ENCODE measurements at places on chromosomes 12 and 14. TPM values are rescaled to one million over a fixed set of nuclear protein-coding genes. Genes with fewer than 3 reads are reported as not detected.

Gene MYH6
- total RNA-seq, result not detected

GRCh38 chr12:77214136-77214535, 148.8 kb upstream of the E2F7 start:
- no peak for DNase-seq

GRCh38 chr12:5807090-5807414, 138.0 kb downstream of the ANO2 start:
- no peak for DNase-seq

DNA sequence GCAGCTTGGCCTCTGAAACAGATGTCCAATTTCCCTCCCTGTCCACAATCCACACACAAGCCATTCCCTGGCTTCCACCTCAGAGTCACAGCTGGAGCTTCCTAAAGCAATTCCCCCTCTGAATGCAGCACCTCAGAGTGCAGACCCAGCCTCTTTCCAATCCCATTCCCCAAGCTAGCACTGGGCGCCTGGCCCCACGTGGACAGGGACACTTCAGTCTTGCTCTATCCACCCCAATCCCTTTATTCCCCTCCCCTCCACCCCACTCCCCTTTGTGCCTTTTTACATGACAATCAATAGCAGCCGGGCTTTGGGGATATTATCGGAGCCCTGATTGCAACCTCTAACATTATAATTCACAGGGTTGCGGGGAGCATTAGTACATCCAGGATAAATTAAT, 292.6 kb downstream of the TTC8 start:
- no peak for DNase-seq

Gene TSPAN9
- 28.0 TPM for total RNA-seq

DNA sequence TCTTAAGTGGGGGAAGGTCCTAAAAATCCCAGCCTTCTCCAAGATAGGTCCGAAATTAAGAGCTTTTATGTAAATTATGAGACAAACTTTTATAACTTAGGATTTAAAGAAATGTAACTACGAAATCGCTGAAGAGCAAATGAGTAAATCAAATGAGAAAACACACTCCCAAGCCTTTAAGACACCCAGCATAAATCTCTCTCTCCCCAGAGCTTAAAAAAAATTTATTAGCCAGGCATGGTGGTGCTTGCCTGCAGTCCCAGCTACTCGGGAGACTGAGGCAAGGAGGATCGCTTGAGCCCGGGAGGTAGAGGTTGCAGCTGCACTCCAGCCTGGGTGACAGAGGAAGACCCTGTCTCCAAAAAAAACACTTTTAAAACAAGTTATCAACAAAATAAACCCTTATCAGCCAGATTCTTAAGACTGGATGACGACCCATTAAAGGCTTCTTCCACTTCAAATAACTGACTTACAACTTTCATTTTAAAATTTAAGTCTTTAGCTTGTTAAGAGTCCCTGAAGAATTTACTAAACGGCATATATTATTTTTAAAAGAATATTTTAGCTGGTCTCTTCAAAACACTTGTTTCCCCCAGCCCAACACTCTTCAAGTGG, 3.2 kb downstream of the PTGES3 start:
- no peak for DNase-seq

GRCh38 chr14:86675059-86675458, 1145.1 kb downstream of the FLRT2 start:
- no peak for DNase-seq

Gene TUNAR
- not detected for total RNA-seq

DNA sequence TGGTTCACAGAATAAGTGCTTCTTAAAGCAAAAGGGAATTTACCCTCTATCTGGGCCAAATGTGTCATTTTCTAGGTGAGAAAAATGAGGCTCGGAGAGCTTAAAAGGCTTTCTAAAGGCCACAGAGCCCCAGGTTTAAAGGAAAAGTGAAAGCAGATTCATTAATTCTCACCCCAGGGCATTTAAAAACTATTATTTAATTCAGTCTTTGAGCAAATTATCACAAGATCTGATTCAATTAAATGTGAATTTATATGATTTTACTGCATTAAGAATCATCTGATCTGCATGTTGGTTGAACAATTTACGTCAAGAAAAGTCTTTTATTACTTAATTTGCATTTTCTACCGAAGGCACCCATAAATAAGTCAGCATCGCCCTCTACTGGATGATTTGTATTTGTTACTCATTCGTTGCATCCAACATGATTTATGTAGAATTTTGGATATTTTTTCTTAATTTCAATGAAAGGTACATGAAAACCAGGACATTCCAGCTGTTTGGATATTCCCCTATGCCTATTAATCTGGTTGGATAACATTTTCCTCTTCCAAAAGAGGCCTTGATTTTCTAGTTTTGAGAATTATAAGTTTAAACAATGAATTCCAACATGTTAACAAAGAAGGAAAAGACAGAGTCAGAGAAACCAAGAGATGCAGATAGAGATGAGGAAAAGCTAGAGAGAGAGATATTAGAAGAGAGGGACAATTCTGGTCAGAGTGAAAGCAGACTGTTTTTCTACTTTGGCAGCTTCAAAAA, 19.1 kb upstream of the DHRS7 start:
- DNase-seq, result no peak

DNA sequence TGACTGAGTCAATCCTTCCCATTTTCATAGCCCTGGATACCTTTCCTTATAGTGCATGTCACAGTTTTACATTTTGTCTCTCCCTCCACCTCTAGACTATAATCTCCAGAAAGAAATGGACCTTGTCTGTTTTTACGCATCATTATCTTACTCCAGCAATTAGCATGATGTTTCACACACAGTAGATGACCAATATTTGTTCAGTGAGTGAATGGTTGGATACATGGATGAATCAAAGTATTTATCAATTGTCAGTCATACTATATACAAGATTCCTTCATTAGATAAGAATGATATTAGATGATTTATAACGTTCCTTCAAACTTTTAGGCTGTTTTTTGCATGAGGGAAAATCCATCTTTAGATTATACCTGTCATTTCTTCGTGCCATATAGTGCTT, 61.1 kb downstream of the PTHLH start:
- DNase-seq, result no peak

Gene ACOT6
- not detected for total RNA-seq

DNA sequence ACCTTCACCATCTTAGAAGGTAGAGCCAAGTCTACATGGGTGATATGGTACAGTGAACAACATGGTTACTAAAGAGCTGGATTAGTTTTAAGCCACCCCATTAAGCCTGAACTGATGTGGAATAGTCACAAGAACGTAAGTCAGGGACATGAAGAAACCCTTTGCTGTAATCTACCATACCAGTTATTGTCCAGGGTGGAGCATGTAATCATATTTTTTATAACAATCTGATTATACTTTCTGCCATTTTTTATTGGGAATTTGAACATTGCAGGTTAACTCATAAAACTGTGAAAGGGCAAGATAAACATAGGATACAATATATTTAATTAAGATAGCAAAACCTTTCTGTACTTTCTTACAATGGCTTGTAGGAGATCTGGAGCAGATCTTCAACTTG, 103.6 kb downstream of the FIGNL2 start:
- no peak for DNase-seq

Gene CPM
- total RNA-seq, result 57.9 TPM

DNA sequence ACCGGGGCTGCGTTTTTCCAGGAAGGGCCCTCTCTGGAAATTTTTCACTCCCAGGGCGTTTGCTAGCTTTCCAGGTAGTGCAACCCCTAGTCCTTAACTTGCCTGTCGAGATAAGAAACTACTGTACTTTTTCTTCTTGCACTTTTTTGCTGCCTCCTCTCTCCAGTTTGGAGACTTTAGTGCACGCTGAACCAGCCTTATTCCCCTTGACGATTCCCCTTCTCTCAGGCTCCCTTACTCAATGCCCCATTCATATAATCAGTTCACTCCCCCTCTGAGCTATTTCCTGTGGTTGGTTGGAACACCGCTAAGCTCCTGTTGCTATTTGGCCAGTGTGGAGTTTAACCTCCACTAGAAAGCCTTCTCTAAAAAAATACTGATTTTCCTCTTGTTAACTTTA, 682 bp downstream of the CREBL2 start:
- DNase-seq, result no peak

DNA sequence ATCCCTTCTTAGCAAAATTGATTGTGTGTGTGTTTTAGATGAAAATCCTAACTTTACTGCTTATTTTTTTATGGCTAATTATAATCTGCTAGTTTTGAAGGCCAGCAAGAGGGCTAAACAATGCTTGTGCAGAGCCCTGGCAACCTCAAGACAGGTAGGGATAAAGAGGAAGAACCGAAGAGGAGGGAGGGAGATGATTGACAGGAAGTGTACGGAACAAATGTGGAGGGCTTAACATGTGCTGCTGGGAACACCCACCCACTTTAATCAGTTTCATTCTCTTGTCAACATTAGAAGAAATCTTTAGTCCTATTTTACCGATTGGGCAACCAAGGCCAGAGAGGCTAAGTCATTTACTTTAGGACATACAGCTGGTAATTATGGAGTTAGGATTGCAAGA, 1.4 kb upstream of the WSCD2 start:
- no peak for DNase-seq

Gene MAP1LC3B2
- not detected for total RNA-seq

Gene PTCSC3
- not detected for total RNA-seq

Gene MANSC1
- 12.8 TPM for total RNA-seq

DNA sequence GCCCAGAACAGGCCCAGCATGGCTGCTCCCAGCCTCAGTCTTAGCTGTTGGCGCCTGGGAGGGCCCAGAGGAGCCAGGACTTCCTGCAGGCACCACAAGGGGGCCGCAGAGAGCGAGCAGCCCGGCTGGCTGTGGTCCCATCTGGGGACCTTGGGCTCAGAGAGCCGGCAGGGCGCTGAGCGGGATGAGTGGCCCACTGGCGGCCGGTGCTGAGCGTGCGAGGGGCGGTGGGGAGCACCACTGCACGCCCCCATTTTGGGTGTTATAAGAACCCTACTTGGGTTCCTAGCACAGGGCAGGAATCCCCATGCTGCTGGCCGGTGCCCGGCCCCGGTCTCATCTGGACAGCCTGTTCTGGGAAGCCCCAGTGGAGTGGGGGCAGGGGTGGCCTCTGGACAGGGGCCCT, 25.9 kb upstream of the CRIP2 start:
- DNase-seq, result peak; percentile 88

- no peak for DNase-seq
Observed at GRCh38 chr12:58487678-58488161, 432.6 kb downstream of the LRIG3 start.

- no peak for DNase-seq
Observed at GRCh38 chr12:127411166-127411915, 855.6 kb upstream of the TMEM132C start.

Gene PMCH
- not detected for total RNA-seq

Gene COCH
- 12.2 TPM for total RNA-seq

DNA sequence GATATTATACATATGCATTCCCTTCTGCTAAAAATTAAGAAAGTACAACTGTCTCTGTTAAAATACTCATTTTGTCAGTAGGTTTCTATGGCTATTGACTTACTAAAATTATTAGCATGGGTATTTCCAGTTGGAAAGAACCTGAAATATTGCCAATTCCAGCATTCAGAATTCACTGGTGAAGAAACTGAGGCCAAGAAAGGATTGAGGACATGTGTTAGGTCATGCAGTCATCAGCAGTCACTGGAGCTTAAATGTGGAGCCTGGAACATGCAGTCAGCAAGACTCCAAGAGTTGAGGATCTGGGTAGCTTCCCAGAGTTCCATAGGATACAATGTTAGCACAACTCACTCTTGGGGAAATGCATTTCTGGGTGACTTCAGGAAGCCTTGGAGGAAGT, 1335.6 kb downstream of the AACS start:
- DNase-seq, result no peak

DNA sequence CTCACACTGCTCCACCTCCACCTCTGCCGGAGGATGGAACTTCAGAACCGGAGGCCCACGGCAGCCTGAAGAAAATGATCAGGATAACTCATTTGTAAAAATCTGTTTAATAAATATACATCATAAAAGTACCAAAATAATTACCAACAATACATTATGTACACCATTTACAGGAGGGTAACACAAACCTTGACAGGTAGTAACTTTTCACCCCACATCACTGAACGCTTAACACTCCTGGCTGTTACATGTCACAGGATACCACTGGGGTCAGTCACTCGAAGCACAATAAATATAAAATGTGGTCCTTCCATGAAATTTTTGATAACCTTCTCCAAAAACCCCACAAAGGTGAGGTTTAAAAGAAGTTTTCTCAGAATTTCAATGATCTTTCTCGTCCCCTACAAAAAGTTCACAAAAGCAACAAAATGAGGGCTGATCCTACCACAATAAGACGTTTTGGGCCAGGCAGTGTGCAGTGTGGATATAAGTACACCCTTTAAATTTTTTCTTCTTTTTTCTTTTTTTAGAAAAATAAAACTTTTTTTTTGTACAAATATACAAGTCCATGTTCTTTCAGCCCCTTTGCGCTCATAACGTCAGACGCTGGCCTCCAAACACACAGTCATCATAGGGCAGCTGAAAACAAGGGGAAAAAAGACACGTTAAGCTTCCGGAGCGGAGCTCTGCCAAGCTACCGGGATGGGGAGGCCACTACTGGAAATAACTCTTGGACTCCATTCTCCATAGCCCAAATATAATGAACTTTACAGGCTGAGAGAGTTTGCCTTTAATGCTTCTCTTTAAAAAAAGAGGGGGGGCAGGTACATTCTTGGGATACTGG, 2.9 kb downstream of the NFKBIA start:
- DNase-seq, result peak; percentile 75

Gene NID2
- 52.9 TPM for total RNA-seq

- DNase-seq, result no peak
Observed at GRCh38 chr12:119808441-119808840, 68.7 kb downstream of the CIT start.

Gene PTPRO
- total RNA-seq, result 0.99 TPM

Gene PLEKHG7
- total RNA-seq, result not detected

Gene SUOX
- 51.0 TPM for total RNA-seq

Gene USP30
- total RNA-seq, result 9.8 TPM

DNA sequence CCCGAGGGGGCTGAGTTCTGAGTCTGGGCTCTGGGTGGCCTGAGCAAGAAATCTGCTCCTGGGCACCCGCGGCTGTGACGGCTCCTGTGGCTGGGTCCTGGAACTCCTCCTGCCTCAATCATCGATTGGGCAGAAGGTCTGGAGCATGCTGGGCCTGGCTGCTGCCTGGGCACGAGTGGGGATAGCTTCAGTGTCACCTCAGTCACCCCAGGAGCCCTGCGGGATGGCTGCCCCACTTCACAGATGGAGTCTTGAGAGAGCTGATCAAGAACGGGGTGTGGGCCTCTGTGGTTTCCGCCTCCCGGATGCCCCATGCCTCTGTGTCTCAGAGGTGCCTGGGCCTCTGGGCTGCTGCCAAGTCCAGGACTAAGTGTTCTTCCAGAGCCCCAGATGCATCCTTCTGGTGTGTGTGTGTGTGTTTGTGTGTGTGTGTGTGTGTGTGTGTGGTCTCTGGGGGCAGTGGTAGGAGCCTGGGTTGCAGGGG, 185.6 kb upstream of the C14orf180 start:
- peak; percentile 67 for DNase-seq

DNA sequence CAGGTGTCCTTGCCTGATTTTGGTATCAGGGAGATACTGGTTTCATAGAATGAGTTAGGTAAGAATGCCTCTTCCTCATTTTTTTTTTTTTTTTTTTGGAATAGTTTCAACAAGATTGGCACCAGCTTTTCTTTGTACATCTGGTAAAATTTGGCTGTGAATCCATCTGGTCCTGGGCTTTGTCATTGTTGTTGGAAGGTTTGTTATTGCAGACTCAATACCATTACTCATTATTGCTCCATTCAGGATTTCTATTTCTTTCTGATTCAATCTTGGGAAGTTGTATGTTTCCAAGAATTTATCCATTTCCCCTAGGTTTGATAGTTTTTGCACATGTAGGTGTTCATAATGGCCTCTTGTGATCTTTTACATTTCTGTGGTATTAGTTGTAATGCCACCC, 126.0 kb upstream of the KITLG start:
- DNase-seq, result no peak

GRCh38 chr12:49322367-49322707, 718 bp upstream of the TROAP start:
- DNase-seq, result no peak

- no peak for DNase-seq
Observed at GRCh38 chr14:104475802-104476201, 103.8 kb upstream of the C14orf180 start.
